Activated CD4-positive, alpha-beta T cell treated with anti-CD3 and anti-CD28 coated beads for 36 hours (primary cell): ENCODE measurements at places on chromosomes 12 and 14. TPM values are rescaled to one million over a fixed set of nuclear protein-coding genes. Genes with fewer than 3 reads are reported as not detected.

Gene KRT83
- total RNA-seq, result not detected

Gene IL23A
- total RNA-seq, result 21.6 TPM

Gene MAP1LC3B2
- total RNA-seq, result 1.8 TPM

Gene MGST1
- not detected for total RNA-seq

Gene PTGDR
- total RNA-seq, result not detected

Gene PRB4
- total RNA-seq, result not detected

Gene RNF212B
- total RNA-seq, result not detected

Gene OSBPL8
- 70.2 TPM for total RNA-seq

- no peak for DNase-seq
Measured at GRCh38 chr12:93954166-93955112, 193.9 kb upstream of the PLXNC1 start.

GRCh38 chr14:64681796-64682710 lies 22.2 kb upstream of the PLEKHG3 start:
- DNase-seq, result no peak

DNA sequence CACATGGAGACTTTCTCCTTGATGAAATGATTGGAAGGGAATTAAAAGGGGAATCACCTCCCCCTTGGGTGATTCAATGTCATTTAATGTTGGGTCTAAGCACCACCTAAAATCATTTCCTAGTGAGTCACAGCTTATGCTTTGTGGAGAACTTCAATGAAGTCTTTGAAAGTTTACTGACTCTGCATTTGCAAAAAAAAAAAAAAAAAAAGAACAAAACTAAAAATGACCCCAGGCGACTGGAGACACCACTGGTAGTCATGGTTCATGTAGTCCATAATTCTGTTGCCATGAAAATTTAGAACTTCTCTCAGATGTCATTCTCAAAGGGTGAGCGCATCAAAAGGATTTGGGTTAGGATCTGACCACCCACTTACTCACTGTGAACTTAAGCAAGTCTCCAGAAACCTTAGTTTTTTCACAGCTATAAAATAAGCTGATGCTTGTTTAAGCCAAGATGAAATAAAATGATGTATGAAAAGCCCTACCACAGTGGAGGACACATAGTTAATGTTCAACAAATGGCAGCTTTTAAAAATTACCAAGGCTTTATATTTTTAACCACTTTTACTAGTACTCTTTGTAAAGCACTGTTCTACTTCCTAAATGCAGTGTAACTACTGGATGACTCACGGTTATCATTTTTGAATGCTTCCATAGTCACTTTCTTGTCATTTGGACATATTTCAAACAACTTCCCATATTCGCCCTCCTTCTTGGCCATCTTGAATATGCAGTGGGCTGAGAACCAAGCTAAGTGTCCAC lies 18.1 kb upstream of the KSR2 start:
- DNase-seq, result no peak

GRCh38 chr14:78863143-78863542 lies 693.0 kb downstream of the NRXN3 start:
- peak; percentile 58 for DNase-seq

- peak; percentile 83 for DNase-seq
Measured at GRCh38 chr12:50764286-50765094, 589 bp downstream of the ATF1 start.

- DNase-seq, result peak; percentile 66
Measured at GRCh38 chr12:27332714-27333402, at the start of gene BMAL2. Gene BMAL2 (plus strand): TSS chr12:27332836. CDS start chr12:27333073, 237 bp downstream.

GRCh38 chr14:64731141-64731581 lies 26.9 kb downstream of the PLEKHG3 start:
- no peak for DNase-seq

DNA sequence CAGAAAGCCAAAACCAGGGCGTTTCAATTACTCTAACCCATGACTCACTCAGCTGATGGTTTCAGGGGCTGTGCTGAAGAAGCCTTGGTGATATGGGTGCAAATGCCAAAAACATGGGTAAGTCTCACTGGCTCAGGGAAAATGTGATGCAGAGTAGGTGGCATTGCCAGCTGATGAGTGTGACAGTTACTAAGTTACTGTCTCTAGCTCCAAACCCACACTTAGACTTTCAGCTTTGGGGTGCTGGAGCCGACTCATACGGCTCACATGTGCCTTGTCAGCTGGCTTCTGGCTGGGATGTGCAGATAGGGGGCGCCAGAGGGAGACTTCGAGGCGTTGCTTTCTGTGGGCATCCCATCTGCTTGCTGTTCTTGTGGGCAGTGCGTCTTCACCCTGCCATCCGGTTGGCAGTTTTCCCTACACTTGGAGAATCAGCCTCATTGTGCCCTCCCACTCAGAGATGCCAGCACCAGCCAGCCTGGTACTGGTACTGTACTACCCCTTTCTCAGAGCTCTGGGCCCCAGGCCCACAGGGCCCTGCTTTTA lies 11.1 kb upstream of the KRT7 start:
- peak; percentile 96 for DNase-seq

DNA sequence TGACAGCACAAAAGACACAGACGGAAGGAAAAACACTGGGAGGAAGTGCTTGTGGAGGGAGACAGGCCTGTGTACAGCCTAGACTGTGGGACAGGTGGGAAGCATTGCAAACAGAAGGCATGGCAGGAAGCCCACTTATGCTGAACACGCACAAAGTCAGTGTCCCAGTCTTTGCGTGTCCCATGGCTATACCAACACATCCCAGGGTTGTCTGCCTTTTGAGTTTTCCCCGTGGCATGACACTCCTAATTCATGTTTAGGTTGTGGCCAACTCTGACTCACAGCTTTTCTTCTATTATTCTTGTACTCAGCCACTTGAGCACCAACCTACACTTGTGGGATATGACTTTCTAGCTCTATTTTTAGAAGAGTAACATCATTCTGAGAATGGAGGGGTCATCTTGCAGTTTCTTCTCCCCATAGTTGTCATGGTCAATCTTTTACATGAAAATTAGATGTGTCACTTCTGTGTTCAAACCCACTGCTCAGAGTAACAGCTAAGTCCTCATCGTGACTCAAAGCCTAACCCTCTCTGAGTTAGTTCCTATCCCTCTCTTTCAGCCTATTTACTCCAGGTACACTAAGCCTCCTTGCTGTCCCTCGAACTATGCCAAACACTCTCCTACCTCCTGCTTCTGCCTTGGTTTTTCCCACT lies 27.5 kb upstream of the JPH4 start:
- DNase-seq, result peak; percentile 44
